Stimulated activated CD4-positive, alpha-beta T cell treated with anti-CD3 and anti-CD28 coated beads, TNF-alpha, amount 100 ng/mL, for 48 hours (primary cell): ENCODE measurements at places on chromosomes 2 and 18.

DNA sequence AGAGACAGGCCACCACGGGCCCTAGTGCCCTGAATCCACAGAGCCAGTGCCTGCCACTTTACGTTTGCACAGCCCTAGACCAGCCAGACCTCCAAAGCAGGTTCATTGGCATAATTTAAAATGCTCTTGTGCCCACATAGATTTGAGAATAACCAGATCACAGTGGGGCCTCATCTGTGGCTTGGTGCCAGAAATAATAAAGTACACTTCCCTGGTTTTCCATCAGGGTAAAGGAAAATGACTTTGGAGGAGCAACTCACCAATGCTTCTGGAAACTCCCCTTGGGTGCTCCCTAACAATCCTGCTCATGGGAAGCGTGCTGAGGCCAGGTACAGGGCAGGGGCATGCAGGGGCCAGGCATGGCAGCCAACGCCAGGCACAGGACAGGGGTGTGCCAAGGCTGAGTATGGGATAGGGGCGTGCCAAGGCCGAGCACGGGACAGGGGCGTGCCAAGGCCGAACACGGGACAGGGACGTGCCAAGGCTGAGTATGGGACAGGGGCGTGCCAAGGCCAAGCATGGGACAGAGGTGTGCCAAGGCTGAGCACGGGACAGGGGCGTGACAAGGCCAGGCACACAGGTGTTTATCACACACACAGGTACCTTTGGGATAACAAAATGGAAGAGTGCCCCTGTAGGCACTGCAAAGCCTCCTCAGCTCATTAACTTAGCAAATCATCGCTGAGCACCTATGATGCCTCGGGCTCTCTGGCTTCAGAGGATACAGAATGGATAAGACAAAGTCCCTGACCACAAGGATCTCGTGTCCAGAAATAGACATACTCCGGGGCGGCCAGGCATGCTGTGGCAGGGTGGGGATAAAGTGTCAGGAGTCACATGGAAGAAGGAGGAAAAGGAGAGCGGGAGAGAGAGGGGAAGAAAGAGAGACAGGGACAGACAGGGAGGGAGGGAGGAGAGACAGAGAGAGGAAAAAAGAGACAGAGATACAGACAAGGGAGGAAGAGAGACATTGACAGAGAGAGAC, 334.7 kb downstream of the EIPR1 start:
- no peak for DNase-seq

DNA sequence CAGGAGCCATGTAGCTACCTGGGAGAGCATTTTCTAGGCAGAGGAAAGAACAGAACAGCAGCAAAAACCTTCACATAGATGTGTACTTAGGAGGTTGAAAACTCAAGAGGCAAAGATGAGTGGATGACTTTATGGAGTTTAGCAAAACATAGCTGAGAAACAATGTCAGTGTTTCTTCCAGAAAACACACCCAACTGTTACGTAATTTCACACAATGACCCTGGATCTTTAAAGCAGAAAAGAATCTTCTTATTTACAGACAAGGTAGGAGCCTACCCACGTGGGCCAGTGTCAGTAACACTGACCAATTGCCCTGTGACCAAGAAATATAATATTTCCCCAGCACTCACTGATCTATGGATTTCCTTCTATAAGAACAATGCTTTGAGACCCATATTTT, 254.6 kb downstream of the CDH20 start:
- no peak for DNase-seq

DNA sequence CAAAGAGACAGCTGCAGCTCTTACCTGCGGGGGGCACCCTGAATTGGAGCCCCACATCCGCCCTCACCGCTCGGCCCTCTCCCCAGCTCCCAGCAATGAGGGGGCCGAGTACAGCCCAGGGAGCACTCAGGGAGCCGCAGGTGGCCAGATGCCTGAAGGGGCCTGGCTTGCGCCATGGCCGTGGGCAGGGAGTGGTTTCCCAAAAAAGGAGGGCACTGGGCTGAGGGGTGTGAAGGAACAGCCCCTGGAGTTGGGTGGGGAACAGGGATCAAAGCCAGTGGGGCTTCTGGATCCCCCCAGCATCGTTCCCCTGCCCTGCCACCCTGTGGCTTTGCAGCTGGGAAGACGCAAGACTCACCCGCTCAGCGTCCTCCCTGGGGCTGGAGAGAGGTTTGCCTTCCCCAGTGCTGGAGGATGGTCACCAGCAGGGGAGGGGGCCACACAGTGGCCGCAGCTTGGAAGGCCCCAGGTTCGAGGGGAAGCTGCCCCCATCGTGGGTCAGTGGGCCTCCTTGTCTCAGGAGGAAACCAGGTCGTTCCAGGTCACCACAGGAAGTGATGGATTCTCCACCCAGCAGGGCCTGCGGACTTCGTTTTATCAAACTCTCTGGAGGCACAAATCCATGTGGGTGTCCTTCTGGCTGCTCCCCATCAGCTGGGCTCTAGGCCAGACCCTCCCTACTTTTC, 68.2 kb upstream of the HPCAL1 start:
- no peak for DNase-seq

- DNase-seq: peak; percentile 20
Observed at GRCh38 chr2:24824966-24825882, 32.0 kb downstream of the CENPO start.

- DNase-seq: no peak
Observed at GRCh38 chr2:208224802-208225201, 30.1 kb downstream of the IDH1 start.

DNA sequence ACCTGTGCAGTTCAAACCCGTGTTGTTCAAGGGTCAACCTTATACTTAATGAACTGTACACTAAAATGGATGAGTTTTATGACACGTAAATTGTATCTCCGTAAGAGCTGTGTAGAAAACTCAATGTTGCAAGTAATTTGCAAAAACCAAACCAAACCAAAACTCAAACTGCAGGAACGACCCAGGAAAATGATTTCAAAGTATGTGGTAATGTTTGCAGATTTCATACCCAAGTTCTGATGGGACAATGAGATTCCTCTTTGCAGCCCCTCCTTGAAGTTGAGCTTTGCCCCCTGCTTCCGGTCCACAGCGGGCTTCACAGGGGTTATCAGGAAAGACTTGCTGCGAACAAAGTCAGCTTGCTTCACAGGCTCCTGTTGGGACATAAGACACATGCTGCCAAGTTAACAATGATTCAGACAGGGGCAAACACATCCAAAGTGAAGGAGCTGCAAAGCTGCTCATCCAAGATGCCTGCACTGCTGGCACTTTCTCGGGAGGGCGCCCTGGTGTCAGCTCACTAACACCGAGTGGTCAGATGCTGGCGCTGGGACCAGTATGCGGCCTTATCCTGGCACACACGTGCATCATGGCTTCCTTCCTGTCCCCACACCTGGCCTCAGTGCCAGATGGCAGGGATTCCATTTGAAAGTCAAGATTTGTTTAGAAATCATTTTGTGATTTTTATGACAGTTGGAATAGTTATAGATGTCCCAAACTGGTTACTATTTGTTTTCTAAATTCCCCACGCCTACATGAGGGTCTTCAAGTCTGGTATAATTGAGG, 65.2 kb upstream of the MGAT4A start:
- no peak for DNase-seq

DNA sequence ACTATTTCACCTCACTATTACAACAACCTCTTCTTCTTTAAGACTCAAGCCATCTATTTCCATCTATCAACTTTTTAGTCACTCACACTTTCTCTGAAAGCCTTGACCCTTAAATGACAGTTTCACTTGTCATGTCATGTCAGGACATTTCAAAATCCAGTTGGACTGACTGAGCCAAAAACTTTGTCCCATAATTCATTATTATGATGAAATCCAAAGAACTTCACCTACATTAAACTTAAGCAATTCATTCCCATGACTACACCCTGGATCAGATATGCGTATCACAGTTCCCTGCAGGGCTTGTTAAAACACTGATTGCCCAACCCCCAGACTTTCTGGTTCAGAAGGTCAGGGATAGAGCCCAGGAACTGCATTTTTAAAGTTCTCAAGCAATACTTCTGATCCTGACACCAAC, 26.5 kb downstream of the LDAH start:
- no peak for DNase-seq

DNA sequence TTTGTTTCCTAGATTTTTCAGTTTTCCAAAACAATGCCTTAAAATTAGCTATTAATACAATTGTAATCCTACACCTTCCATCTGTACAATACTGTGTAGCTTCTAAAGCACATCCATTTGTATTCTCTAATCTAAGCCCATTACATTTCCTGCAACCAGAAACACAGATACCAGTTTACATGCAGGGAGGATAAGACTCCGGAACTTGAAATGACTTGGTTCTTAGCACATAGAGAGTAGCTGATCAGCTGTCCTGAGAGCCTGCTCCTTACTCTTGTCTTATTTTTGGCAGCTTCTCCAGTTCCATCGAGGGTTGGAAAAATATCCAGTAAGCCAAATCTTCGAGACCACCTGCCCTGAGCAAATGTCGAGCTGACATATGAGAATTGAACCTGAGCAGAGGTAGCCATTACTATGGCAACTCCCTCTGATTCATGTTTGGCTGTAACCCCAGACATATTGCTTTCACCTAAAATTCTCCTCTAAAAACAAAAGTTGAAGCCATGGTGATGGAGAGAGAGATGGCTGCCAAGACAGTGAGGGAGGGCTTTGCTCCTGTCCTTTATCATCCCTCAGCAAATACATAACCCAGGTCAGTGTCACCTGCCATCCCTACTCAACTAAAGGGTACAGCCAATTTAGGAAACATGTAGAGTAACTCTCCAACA, 542.8 kb downstream of the IRS1 start:
- DNase-seq: no peak

DNA sequence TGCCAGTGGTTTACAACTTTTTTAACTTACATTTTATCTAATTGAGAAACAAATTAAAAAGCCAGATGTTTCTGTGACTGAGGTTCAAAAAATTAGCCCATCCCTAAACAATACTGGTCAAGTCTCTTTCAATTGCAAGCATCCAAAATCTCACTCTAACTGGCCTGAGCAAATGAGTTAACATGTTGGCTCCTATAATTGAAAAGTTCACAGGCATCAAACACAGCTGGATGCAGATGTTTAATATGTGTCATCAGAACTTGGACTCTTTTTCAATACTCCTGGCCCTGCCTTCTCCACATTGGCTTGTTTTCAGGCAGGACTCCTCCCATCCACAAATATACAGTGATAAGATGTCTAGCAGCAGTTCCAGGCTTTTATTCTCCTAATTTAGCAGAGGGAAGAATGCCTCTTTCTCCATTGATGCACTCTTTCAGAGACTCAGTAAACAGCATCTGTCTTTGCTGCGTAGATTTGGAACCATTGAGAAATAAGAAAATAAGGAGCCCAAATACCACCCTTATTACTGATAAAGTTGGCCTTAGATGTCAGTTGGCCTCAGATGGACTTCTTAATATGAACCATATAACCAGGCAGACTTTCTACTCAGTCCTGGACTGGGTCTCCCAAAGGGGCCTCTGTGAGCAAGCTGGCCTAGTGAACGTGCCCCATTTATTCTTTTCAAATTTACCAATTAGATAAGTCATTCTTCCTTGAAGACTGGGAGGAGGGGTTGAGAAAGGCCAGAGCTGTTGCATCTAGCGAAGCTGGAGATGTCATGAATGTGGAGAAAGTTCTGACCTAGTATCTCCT, 30.4 kb upstream of the FN1 start:
- DNase-seq: no peak

- DNase-seq: no peak
Observed at GRCh38 chr2:63738019-63738418, 103.7 kb upstream of the UGP2 start.

GRCh38 chr2:114082731-114083433, 193.0 kb downstream of the ACTR3 start:
- no peak for DNase-seq

DNA sequence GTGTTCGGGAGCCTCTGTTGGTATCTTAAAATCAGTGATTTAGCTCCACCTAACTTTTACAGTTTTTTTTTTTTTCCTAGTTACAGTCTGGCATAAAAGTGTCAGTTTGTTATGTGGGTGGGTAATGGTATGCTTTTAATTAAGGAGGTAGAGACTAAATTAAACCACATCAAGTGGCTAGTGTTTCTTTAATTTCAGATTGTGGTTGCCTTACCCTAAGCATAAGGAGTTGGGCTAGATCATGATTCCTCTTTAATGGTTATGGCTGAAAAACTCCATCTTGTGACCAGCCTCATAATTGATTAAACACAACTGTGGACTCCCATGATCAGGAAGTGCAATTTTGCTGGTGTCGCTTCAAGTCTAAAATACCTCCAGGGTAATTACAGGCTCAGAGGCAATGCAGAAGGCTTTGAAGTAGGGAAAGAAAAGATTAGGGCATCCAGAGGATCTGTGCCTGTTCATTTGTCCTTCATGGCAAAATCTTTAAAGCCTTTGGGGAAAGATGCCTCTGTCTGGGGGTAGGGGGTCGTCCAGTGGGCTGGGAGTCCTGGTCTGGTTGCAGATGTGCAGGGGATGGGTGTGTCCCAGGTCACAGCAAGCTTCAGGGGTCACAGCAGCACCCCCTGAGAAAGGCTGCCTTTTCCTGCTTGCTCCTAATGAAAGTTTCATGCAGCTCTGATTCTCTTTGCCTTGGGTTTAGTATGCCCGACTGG, 579.2 kb downstream of the BCL11A start:
- no peak for DNase-seq

- no peak for DNase-seq
Observed at GRCh38 chr2:239138610-239139009, 262.2 kb downstream of the HDAC4 start.

GRCh38 chr18:51236225-51236624, 38.7 kb upstream of the MEX3C start:
- DNase-seq: no peak

DNA sequence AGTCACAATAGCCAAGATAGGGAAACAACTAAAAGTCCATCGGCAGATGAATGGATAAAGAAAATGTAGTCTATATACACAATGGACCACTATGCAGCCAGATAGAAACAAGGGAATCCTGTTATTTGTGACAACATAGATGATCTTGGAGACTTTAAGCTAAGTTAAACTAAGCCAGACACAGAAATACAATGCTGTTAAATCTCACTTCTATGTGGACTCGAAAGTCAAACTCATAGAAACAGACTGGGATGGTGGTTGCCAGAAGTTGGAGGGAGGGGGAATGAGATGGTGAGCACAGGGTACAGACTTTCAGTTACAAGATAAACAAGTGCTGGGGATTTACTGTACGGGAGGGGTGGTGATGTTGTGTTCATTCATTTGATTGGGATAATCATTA, 5.4 kb upstream of the CNDP1 start:
- DNase-seq: no peak

DNA sequence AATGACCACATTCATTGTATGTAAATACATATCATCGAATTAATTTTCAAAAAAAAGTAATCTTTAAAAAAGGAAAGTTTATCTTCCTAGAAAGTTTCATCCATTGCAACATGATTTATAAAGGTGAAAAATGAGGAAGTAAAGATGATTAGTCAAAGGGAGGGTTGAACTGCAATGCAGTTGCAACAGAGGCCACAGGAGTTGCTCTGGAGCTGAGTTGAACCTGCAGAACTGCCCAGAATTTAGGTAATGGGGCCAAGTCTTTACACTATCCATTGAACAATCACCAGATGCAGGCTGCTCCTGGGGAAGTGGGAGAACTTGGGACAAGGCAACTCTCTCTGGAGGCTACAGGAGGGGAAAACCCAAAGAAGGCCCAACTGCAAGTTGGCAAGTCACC, 390.7 kb downstream of the METTL4 start:
- DNase-seq: no peak

- DNase-seq: no peak
Observed at GRCh38 chr2:74779265-74779558, 54.7 kb upstream of the HK2 start.
